EL (cell line): ENCODE measurements at places on chromosomes 6 and 20.

DNA sequence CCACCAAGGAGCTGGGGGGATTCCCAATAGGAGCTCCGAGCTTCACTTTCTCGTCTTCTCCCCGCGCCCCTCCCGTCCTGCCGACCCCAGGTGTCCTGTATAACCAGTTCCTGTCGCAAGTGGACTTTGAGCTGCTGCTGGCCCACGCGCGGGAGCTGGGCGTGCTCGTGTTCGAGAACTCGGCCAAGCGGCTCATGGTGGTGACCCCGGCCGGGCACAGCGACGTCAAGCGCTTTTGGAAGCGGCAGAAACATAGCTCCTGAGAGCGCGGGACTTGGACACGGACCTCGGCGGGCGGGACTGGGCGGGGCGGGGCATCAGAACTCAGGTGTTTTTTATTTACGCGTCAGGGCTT, 340 bp upstream of the VARS2 start:
- DNase-seq: no peak

GRCh38 chr6:132244744-132245143, 156.5 kb downstream of the MOXD1 start:
- DNase-seq: no peak

GRCh38 chr6:155004017-155004416, 8.9 kb downstream of the TIAM2 start:
- no peak for DNase-seq

DNA sequence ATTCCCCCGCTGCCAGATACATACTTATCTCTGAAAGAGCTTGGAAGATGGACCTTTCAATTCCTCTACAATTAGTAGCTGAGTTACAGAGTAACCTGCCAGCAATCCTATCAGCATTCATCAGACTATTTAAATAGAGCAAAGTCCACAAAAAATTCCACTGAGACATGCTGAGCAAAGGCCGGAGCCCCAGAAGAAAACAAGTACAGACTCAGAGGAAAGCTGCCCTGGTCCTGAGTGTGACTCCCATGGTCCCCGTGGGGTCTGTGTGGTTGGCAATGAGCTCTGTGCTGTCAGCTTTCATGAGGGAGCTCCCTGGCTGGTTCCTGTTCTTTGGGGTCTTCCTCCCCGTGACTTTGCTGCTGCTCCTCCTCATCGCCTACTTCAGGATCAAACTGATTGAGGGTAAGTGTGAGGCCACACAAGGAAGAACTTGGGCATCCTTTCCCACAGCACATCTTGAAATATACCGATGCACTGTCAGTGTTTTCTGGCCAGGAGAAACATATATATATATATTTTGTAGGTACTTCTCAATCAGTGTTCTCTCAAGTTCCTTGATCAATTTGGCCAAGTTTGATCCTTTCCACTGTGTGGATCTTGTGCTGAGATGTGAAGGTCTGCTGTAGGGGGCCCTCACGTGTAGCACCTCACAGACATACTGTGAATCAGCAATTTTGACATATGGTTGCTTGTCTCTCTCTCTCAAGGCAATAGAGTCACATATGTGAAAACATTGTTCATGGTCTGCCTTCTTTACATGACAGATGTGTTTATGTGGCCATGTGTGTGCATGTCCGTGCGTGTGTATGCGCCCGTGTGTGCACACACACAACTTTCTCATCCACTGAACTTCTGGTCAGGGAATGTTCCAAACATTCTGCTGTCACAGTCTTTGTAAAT, at the start of gene SMLR1:
TSS of gene SMLR1 (plus strand) at position 160 of the 903 bp plus-strand sequence. CDS start at position 168, 8 bp downstream.
- no peak for DNase-seq

DNA sequence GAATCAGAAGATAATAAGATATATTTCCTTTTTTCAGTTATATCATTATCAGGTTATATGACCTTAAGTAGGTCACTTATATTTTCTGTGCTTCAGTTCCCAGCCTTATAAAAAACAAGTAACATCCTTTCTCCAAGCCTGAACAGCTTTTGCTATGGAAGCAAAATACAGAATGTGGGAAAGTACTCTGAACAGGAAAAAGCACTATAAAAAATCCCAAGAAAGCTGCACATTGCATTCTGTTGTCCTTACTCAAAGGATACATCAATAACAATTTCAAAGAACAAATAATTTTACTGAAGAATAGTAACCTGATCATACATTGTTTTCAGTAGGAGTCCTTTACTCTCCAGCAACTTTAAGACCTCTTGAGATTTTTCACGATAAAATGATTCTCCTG, 56.4 kb downstream of the SLC35A1 start:
- no peak for DNase-seq

DNA sequence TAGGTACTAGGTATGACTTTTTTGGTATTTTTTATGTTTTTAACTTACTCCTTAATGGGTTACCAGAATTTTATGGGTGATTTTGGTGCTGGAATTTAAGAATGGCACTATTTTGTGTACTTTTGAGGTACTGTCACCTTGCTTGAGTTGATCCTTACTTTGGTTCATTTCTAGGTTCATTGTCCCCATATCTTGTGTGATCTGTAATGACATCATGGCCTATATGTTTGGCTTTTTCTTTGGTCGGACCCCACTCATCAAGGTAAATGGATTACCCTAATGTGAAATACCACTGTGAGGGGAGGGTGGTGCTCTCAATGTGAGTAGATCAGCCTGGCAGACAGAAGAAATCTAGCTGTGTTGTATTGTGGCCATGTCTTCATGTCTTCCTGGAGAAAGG, 57.9 kb downstream of the CDS2 start:
- DNase-seq: no peak

GRCh38 chr6:110063594-110064263, 85.6 kb downstream of the GPR6 start:
- DNase-seq: no peak

- DNase-seq: peak; percentile 88
Observed at GRCh38 chr20:4090756-4091489, 75.6 kb upstream of the RNF24 start.

- peak; percentile 84 for DNase-seq
Observed at GRCh38 chr6:28944412-28944865, 20.7 kb upstream of the TRIM27 start.

DNA sequence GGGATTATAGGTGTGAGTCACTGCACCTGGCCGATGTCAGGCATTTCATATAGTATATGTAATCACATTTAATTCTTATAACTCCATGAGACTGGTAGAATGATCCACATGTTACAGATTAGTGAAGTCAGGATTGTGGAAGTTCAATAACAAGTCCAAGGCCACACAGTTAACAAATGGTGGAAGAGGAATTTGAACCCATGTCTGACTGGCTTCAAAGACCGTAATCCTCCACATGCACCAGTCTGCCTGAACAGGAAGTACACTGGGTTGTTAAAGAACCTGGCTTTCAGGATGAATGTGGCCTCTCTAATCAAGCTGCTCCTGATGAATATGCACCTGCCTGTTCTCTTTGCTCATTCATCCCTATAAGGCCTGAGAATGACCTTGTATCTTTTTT, 122.0 kb upstream of the HDAC2 start:
- no peak for DNase-seq

DNA sequence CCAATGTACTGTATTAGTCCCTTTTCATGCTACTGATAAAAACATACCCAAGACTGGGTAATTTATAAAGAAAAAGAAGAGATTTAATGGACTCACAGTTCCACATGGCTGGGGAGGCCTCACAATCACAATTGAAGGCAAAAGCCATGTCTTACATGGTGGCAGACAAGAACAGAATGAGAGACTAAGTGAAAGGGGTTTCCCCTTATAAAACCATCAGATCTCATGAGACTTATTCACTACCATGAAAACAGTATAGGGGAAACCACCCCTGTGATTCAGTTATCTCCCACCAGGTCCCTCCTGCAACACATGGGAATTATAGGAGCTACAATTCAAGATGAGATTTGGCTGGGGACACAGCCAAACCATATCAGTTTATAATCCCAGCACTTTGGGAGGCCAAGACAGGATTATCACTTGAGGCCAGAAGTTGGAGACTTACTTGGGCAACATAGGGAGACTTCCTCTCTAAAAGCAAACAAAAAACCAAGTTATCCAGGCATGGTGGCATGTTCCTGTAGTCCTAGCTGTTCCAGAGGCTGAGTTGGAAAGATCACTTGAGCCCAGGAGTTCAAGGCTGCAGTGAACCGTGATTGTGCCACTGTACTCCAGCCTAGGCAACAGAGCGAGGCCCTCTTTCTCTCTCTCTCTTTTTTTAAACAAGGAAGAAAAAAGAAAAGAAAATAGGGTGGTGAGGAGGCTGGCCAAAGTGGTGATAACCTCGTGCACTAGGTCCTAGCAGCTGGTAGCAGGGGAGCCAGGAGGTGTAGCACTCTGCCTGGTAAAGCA, 22.9 kb upstream of the DDR1 start:
- DNase-seq: no peak

DNA sequence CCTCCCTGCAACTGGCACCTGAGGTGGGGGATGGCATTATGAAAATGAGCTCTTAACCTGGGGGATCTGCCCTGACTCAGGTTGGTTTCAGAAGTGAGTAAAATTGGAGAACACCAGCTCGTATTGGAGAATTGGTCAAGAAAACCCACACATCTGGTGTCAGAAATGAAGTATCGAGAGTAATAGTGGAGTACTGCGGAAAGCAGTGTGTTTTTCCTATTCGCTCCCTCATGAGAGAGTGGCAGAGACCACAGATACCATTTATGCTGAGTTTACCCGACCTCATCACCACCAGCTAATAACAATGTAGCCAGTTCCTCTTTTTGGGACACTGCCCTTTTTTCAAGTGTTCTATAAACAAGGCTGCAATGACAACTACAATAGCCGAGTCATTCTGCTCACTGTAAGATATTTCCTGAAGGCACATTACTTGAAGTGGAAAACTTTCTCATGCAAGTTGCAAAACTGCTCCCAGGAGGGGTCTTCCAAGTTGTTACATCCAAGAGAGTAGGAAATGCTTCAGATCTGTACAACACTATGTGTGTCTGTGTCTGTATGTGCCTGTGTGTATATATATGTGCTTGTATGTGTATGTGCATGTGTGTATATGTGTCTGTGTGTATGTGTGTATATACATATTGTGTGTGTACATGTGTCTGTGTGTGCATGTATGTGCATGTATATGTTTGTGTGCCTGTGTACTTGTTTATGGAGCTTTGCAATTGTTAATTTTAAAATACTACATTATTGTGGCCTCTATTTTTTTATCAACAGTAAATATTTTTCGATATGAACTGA, 106.0 kb upstream of the CST7 start:
- no peak for DNase-seq
